ENCODE measurements at places on chromosomes 12 and 14. TPM values are rescaled to one million over a fixed set of nuclear protein-coding genes. Genes with fewer than 3 reads are reported as not detected.

GRCh38 chr14:53947452-53948204, 9.0 kb downstream of the BMP4 start:
- DNase-seq, result no peak
- H3K4me3 ChIP-seq, result no peak overlapping the region
- no peaks in the 10 kb centered on the region for H3K36me3 ChIP-seq
- H3K4me1 ChIP-seq, result no peaks in the 10 kb centered on the region
- H3K27me3 ChIP-seq, result peaks cover 75% of the 10 kb centered on the region

- no peaks in the 10 kb centered on the region for H3K36me3 ChIP-seq
- no peaks in the 10 kb centered on the region for H3K4me1 ChIP-seq
- DNase-seq, result no peak
These were observed 132.3 kb downstream of the C12orf75 start for GRCh38 chr12:105462831-105463230.

DNA sequence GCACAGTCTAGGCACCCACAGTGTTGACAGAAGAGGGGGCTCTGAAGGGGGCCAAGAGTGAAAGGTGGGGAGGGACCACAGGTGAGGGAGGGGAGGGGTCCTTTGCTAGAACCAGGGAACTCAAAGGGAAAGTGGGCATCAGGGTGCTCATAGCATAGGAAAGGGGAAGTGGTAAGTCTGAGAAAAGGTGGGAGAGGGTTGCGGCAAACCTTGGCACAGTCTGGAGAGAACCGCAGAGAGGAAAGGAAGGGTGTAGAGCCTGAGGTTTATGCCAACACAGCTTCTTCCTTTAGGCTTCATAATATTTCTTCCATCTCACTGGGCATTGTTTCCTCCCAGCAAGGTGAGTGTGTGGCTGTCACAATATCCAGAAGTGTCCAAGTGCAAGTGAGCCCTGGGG, 11.5 kb upstream of the PLEK2 start:
- H3K4me1 ChIP-seq, result peaks cover 3% of the 10 kb centered on the region
- H3K36me3 ChIP-seq, result no peaks in the 10 kb centered on the region
- peaks cover 11% of the 10 kb centered on the region for H3K27me3 ChIP-seq

Gene L3HYPDH
- total RNA-seq, result 22.1 TPM

Gene SLC10A1
- total RNA-seq, result not detected
